ENCODE measurements at places on chromosomes 11 and 22.

DNA sequence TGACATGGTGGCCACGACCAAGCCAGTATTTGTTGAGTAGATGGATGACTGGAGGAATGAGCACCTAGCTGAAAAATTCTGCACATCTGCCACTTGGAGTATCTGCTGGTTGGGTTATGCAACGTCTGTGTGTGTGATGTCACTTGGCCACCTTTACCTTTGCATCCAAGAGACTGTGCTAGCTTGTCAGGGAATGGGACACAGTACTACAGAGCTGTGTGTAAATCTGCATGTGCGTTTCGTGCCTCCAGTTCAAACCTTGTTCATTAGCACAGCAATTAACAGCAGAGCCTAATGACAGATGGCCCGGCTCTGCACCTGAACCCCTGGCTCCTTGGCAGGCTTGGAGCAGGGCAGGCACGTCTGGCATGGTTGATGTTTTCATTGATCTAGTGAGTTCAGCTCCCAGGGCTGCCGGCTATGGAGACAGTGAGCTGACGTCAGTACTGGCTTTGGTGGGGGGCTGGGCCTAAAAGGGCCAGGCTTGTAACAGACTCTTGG, 188.4 kb upstream of the NAV2 start:
- peak; percentile 24 for DNase-seq

- DNase-seq = no peak
These were observed 45.9 kb upstream of the CTSC start for GRCh38 chr11:88383447-88383846.

GRCh38 chr22:45768490-45768889, 96.9 kb downstream of the ATXN10 start:
- DNase-seq = no peak

- no peak for DNase-seq
These were observed 32.8 kb upstream of the CTTN start for GRCh38 chr11:70365544-70365927.

- DNase-seq = peak; percentile 51
These were observed 28.3 kb upstream of the WNT11 start for GRCh38 chr11:76234416-76235232.

DNA sequence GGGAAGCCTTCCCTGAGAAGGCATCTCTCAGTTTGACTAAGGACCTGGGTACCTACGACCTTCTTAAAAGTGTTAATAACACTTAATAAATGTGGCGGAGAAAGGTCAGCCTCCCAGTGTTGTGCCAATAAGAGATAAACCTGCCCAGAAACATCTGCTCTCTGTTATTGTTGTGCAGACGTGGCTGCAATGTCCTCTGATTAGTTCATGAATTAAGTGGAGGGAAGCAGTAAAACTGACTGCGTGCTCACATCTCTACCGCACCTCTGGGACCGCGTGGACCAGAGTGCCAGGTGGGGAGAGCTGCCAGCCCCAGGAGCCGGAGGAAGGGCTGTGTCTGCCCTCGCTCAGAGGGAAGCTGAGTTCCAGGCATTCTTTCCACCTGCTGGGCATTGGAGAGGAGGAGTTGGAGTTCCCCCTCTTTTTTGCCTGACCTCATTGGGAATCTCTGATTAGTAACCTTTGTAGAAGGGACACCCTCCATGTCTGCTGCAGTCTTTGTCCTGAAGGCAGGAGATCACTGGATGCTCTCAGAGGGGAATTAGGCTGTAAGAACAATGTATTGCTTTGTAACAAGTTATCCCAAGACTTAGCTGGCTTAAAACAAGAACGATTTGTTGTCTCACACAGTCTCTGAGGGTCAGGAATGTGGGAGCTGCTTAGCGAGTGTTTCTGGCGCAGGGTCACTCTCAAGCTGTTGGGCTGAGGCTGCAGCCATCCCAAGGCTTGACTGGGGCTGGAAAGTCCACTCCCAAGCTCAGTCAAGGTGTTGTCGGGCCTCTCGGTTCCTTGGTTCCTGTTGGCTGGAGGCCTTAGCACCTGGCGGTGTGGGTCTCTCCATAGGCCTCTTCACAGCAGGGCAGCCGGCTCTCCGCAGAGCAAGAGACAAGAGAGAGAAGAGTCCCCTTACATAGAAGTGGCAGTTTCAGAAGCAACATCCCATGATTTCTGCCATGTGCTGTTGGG, 247.6 kb upstream of the TBCEL start:
- no peak for DNase-seq

DNA sequence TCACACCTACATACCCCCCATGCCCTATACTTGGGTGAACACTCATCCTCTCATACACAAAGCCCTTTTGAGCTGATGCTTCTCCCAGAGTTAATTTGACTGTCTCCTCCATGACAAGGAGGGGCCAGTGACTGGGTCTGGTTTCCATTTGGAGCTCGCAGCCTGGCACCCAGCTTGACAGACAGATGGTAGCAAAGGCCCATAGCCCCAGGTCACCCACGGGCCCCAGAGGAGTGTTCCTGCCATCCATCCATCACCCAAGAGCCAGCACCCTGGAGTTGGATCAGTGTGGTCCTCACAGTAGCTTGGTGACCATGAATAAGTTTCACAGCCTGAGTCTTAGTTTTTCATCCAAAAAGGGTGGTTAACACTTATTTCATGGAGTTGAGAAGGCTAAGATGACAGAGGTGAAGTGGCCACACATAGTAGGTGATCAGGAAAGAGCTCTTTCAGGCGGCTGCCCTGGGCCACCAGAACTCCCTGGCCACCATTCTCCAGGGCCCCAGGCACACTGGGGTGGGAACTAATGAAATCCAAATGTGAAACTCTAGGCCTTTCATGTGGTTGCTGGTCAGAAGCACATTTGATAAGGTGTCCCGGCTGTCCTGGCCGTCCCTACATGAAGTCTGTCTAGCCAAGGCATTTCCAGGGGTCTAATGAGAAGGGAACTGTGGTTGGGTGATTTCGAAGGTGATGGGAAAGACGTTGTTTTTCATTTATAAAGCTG, 42.4 kb downstream of the LIF start:
- DNase-seq = no peak

DNA sequence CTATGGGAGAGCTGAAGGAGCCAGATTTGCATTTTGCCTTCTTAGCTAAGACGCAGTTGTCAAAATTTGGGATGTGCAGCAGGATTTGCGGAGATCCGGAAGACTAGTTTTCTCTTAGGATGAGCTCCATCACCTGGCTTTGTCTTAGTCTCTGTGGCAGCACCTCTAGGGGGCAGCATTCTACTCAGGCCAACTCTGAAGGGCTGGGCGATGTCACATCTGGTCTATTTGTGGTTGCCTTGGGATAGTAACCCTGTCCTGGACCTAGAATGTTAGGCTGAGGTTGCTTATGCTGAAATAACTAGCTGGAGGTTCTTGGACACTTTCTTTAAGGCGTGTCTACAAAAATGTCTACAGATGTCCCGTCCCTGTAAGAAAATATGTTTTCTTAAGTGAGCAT, 116.2 kb downstream of the FAT3 start:
- peak; percentile 5 for DNase-seq

GRCh38 chr11:121938076-121938475, 177.9 kb downstream of the BLID start:
- no peak for DNase-seq

- DNase-seq = no peak
These were observed 4.1 kb upstream of the MRPL48 start for GRCh38 chr11:73783483-73784020.

- DNase-seq = no peak
These were observed 53.5 kb downstream of the MCAM start for GRCh38 chr11:119263352-119263940.

GRCh38 chr11:65316227-65317024, 1.8 kb downstream of the CDC42EP2 start:
- DNase-seq = peak; percentile 100

GRCh38 chr22:17831501-17832251, 57.4 kb upstream of the BID start:
- peak; percentile 56 for DNase-seq

Measured in fibroblast of the aortic adventitia (primary cell).